ENCODE measurements at places on chromosomes 7 and 10. TPM values are rescaled to one million over a fixed set of nuclear protein-coding genes. Genes with fewer than 3 reads are reported as not detected.

TNKS2 gene
- 18.1 TPM for polyA plus RNA-seq

CAMK2B gene
- polyA plus RNA-seq: 0.10 TPM

NRP1 gene
- 129 TPM for polyA plus RNA-seq

ATOH7 gene
- 0.12 TPM for polyA plus RNA-seq

LBX1 gene
- polyA plus RNA-seq: not detected

LRRC18 gene
- not detected for polyA plus RNA-seq

DNA sequence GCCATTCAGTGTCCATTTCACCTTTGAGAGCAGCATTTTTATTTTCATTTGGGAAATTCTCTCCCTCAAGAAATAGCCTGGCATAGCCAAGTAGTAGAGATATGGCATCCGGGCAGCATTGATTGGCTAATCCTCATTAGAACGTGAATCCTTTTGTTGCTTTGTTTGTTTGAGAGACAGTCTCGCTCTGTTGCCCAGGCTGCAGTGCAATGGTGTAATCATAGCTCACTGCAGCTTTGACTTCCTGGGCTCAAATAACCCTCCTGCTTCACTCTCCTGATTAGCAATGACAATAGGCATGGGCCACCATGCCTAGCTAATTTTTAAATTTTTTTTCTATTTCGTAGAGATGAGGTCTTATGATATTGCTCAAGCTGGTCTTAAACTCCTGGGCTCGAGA is 1174.9 kb upstream of the AUTS2 start:
- no peaks in the 10 kb centered on the region for H3K4me1 ChIP-seq
- DNase-seq: no peak
- no peak overlapping the region for H3K4me3 ChIP-seq
- H3K27ac ChIP-seq: no peak overlapping the region

GRCh38 chr7:98372993-98373392 is 27.9 kb downstream of the BAIAP2L1 start:
- H3K4me3 ChIP-seq: no peak overlapping the region
- no peaks in the 10 kb centered on the region for H3K4me1 ChIP-seq
- H3K27ac ChIP-seq: no peak overlapping the region
- no peaks in the 10 kb centered on the region for H3K27me3 ChIP-seq
- no peak for DNase-seq
- H3K36me3 ChIP-seq: no peaks in the 10 kb centered on the region

DNA sequence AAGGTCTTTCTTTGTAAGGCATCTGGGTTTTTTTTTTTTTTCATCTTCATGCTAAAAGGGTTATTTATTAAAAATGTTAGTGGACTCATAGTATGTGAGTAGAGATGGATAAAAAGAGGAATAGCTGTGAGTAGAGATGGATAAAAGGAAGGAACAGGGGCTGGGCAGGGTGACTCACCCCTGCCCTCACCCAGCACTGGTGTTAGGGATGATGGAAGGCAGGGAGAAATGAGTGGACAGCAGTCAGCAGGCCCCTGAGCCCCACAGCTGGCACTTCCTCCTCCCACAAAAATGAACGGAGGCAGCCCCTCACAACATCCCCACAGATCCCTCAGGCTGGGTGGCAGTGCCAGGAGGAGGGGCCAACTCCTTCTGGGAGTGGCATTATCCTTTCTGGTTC is 39.3 kb downstream of the ANTXRL start:
- H3K27ac ChIP-seq: no peak overlapping the region
- H3K36me3 ChIP-seq: no peaks in the 10 kb centered on the region
- H3K4me3 ChIP-seq: no peak overlapping the region
- DNase-seq: no peak

GRCh38 chr10:23516530-23516929 is 77.7 kb downstream of the OTUD1 start:
- H3K36me3 ChIP-seq: no peaks in the 10 kb centered on the region
- H3K4me1 ChIP-seq: no peaks in the 10 kb centered on the region
- H3K27me3 ChIP-seq: no peaks in the 10 kb centered on the region
- H3K27ac ChIP-seq: no peak overlapping the region
- H3K4me3 ChIP-seq: no peak overlapping the region
- DNase-seq: peak; percentile 28

DNA sequence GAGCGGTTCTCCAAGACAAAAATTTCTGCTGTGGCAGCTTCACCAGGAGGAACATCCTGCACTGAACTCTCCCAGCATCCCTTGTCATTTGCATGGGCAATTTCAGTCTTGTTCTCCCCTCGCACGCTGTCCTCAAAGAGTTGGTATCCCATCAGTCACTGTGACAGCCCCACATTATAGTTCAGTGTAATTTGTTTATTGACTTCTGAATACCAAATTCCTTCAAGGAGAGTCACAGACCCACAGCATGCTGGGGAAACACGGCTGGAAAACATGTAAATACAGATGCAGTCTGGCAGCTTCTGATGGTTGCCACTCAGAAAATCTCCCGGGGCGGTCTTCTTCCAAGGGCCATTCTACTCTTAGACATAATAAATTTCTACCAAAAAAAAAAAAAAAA is 151.0 kb upstream of the NEBL start:
- H3K36me3 ChIP-seq: no peaks in the 10 kb centered on the region
- H3K4me1 ChIP-seq: no peaks in the 10 kb centered on the region
- H3K4me3 ChIP-seq: no peak overlapping the region
- H3K27me3 ChIP-seq: no peaks in the 10 kb centered on the region
- no peak for DNase-seq
- no peak overlapping the region for H3K27ac ChIP-seq

DNA sequence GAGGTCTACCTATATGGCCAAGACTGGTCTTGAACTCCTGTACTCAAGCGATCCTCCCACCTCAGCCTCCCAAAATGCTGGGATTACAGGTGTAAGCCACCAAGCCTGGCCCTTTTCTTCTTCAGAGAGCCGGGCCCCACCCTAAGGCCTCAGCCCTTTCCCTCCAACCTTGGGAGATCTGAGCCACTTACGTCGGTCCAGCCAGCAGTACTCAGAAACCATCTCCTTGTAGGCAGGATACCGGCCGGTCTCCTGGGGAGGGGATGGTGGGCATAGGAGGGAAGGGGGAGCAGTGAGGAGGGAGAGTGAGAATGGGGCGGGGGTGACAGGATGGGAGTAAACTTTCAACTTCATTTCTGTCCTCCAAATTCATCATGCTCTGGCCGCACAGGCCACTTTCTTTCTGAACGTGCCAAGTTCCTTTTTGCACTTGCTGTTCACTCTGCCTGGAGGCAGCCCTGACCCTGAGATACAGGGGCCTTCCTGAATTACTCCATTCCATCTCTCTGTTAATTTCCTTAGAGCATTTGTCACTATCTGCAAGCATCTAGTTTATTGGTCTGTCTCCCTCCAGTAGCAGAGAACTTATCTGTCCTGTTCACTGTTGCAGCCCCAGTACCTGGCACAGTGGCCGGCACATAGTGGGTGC is 10.4 kb downstream of the PDZD7 start:
- H3K27me3 ChIP-seq: no peaks in the 10 kb centered on the region
- no peak overlapping the region for H3K4me3 ChIP-seq
- H3K36me3 ChIP-seq: no peaks in the 10 kb centered on the region
- no peak for DNase-seq

GRCh38 chr7:106031300-106032035 is 68.4 kb downstream of the CDHR3 start:
- no peak for DNase-seq
- no peaks in the 10 kb centered on the region for H3K36me3 ChIP-seq
- H3K27me3 ChIP-seq: 0 out of 2 replicates have a peak, but pooled peaks cover 6% of the 10 kb centered on the region
- H3K4me3 ChIP-seq: no peak overlapping the region
- H3K4me1 ChIP-seq: peaks cover 13% of the 10 kb centered on the region
- H3K27ac ChIP-seq: no peak overlapping the region

DNA sequence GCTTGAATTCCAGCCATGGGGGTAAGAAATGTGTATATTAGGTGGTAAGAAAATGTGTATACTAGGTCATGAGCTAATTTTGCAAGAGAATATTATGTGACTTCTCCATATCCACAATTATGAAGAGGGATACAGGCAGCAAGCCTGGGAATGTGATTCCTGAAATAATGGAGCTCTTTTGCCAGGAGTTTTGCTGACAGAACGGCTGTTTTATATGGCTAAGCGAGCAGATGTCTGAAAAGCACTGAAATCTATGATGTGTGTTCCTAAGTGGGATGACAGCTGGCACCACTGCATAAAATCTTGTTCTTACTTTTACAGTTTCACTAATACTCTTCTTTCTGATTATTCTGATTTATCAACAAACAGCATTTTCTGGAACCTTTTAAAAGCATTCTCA is 386.0 kb upstream of the HPS1 start:
- no peak for DNase-seq
- no peaks in the 10 kb centered on the region for H3K4me1 ChIP-seq
- no peaks in the 10 kb centered on the region for H3K27me3 ChIP-seq
- no peak overlapping the region for H3K27ac ChIP-seq
- H3K4me3 ChIP-seq: no peak overlapping the region

- no peaks in the 10 kb centered on the region for H3K36me3 ChIP-seq
- no peak overlapping the region for H3K4me3 ChIP-seq
- DNase-seq: no peak
- H3K27me3 ChIP-seq: no peaks in the 10 kb centered on the region
Measured at GRCh38 chr10:128026615-128027300, 99.5 kb downstream of the MKI67 start.

DNA sequence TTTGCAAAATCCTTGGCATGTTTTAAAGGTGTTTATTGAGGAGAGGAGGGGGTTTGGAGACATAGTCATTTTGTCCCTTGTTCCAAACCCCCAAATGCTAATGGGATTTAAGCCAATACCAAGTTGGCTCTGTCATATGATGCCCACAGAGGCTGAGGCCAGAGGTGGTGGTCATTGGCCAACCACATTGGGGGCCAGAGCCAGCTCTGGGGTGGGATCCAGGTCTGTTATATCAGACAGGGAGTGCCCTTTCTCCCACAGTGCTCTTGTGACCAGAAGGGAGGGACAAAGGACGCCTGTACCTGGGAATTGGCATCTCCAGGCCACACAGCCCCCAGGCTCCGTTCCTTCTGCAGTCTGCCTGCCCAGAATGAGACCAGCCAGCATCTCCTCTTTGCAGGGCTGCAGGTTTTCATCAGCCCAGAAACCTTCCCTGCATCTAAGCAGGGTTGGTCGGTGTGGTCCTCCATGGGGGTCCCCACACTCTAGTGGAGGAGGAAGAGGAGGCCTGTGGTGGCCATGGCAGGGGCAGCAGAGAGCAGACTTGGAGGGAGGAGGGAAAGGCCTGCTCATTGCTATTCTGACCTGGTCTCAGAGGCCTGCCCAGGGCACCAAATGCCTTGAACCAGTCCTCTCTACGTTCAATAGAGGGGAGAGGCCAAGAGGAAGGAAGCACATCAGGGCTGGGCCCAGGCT is 17.9 kb downstream of the ADCYAP1R1 start:
- no peak overlapping the region for H3K27ac ChIP-seq
- no peak for DNase-seq

DNA sequence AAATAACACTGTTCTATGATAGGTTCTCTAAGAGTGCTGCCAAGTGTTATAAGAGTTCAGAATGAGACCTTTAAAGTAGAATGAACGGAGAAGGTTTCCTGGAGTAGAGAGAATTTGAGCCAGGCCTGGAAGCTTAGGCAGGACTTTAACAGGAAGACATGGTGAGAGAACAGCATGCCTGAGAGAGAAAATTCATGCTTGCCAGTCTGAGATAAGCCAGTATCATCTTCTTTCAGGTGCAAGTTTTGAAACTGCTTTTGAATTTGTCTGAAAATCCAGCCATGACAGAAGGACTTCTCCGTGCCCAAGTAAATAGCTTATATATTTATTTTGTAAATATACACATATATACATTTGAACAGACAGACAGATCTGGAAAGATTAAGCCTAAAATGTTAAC is 22.1 kb downstream of the ARMC10 start:
- peaks cover 75% of the 10 kb centered on the region for H3K36me3 ChIP-seq
- no peak for DNase-seq
- H3K27ac ChIP-seq: no peak overlapping the region
- H3K4me3 ChIP-seq: no peak overlapping the region
- no peaks in the 10 kb centered on the region for H3K4me1 ChIP-seq

- H3K36me3 ChIP-seq: no peaks in the 10 kb centered on the region
- no peak overlapping the region for H3K4me3 ChIP-seq
- H3K27ac ChIP-seq: no peak overlapping the region
- H3K4me1 ChIP-seq: no peaks in the 10 kb centered on the region
- DNase-seq: no peak
Measured at GRCh38 chr10:126955934-126956711, 50.9 kb downstream of the DOCK1 start.
